ENCODE measurements at places on chromosomes 11 and 22.

GRCh38 chr11:126591966-126592489 lies 236.5 kb downstream of the ST3GAL4 start:
- no peak for DNase-seq

DNA sequence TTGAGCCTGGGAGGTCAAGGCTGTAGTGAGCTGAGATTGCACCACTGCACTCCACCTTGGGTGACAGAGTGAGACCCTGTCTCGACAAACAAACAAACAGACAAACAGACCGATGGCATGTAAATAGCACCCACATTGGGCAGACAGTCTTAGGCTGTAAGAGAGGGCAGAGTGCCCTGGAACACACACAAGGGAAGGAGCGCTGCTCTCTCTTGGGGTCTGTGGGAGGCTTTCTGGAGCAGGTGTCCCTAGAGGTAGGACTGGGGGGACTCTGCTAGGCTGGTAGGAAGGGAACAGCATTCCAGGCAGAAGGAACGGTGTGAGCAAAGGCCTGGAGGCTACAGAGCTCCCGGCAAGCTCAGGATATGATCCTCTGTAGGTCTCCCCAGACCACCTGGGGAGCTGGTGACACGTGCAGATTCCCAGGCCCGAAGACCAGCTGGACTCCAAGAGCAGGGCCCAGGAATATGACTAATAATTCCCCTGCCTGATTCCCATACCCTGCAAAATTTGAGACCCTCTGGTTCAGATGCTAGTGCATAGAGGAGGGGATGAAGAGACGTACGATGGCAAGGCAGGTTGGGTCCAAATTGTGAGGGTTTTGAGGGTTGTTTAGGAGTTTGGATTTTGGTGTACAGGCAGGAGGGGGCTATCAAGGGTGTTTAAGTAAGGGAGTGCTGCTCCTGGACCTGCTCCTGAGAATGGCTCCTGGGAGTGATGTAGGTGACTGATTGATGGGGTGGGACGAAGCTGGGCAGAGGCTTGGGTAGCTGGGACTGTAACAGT lies 11.6 kb downstream of the SMIM38 start:
- no peak for DNase-seq

- no peak for DNase-seq
Measured at GRCh38 chr11:105740164-105740903, 130.5 kb downstream of the GRIA4 start.

- no peak for DNase-seq
Measured at GRCh38 chr22:24758164-24758799, 16.2 kb downstream of the PIWIL3 start.

DNA sequence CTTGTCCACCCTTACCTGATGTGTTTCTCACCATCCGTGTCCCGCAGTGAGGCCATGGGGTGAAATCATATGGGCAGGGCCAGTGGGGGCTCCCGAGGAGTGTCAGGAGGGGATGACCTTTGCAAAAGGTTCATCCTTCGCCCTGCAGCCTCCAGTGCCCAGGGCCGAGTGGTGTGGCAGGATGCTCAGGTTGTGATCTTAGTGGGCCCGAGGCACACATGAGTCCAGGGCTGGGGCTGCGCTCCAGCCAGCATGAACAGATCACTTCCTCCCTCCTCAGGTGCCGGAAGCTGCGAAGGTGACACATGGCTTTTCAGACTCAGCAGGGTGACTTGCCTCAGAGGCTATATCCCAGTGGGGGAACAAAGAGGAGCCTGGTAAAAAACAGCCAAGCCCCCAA lies 2.8 kb upstream of the FKBP2 start:
- no peak for DNase-seq

GRCh38 chr11:72918851-72919250 lies 104.6 kb downstream of the ATG16L2 start:
- no peak for DNase-seq

- DNase-seq = no peak
Measured at GRCh38 chr11:108125096-108125495, 3.7 kb downstream of the ACAT1 start.

DNA sequence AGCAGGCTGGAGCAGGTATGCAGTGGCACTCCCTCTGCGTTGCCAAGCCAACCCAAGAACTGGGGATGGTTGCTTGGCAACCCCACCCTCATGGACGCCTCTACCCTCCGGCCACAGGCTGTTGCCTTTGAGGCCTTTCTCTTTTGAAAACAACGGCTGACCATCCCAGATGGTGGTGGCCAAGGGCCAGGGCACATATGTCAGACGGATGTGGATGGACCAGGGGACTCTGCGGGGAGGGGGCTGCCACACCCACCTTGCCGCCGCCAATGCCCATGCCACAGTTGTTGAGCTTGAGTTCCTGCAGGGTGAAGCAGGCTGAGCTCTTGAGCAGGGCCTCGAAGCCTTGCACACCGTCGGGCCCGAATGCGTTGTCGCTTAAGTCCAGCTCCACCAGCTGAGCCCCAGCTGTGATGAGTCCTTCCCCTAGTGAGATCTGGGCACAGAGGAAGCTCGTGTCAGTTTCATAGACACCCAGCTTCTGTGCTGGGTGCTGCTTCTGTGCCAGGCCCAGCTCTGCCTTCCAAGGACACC lies 21.5 kb downstream of the RANGAP1 start:
- no peak for DNase-seq

DNA sequence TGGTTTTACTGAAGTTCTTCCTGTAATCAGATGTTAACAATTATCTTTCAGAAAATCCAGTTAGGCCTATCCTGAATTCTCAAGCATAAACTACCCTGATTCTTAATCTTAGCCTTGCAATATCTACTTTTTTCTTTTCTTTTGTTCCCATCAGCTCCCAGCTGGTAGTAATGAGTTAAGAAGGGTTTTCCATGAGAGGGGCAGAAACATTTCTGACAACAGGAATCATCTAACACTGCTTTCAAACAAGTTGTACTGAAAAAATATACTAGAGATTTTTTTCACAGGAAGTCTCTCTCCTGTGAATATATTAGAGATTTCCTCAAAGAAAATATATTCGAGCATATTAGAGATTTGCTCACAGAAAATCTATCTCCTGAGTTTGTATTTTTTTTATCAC lies 3.3 kb upstream of the TRIM6 start:
- DNase-seq = no peak

DNA sequence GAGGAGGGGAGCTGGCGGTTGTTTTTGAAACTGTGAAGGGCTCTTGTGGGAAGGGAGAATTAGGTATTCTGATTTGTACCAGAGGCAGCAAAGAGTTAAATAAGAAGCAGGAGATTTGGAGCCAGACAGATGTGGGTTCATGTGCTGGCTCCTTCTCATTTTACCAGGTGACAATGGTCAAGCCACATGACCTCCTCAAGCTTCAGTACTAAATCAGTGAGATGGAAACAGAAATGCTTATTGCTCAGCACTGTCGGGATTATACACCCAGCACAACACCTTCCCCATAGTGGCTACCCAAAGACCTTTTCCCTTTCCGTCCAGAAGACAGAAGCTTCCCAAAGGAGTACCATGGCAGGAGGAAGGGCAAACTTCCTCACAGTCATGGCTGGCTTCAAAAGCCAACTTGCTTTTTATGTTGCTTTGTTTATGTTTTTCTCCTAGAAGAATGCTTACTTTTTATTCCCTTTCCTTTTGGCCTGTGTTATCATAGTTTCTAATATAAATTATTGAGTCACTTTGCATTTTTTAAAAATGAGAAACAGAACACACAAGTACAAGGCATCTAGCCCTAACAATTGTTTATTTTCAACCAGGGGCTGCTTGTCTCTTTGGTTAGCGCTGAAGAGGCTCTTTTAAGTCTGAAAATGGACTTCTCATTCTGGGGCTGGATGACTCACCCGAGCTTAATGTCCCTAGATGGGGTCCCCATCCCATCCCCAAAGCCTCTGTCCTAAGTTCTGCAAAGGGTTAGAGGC lies 181.5 kb upstream of the ZBED5 start:
- no peak for DNase-seq

DNA sequence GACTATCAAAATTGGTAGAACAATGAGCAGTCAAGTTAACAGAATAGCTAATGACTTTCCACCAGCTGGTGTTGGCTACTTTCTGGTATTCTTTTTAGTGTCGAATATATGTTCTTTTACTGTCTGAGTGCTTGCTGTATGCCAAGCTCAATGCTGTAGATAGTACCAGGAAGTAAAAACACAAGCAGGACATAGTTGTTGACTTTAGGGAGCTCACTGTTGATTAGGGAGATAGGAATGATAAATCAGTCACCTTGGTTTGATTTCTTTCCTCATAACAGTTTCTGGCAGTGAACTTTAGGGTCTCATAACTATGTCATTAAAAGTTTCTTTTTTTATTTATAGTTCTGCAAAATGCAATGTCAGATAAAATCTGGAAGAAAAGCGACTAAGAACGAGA lies 9.0 kb downstream of the HMGXB4 start:
- DNase-seq = no peak

- DNase-seq = no peak
Measured at GRCh38 chr11:119977561-119977860, 160.4 kb downstream of the TRIM29 start.

- DNase-seq = no peak
Measured at GRCh38 chr11:93756748-93757147, 15.3 kb downstream of the C11orf54 start.

GRCh38 chr11:65116370-65117205 lies 913 bp downstream of the ZNHIT2 start:
- DNase-seq = no peak

DNA sequence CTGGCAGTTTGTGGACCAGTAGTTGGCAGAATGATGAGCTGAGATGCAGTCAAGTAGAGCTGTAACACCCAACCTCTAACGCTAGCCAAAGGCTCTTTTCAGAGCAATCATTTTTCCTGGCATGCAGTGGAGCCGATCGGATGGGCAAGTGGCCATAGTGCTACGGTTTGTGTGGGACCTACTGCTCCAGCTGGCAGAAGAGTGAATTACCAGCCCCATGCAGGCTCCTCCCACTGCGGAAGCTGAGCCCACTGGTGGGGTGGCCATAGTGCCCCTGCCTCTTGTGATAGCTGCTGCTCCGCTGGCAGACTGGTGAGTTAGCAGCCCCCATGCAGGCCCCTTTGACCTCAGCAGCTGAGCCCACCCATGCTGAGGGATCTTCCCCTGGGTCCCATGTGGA lies 27.0 kb upstream of the SC5D start:
- DNase-seq = no peak

Measured in T1000 (cell line).